NCI-H526 (cell line): ENCODE measurements at places on chromosomes 6 and 20.

- no peak for DNase-seq
Observed at GRCh38 chr6:73560182-73560732, 39.4 kb upstream of the EEF1A1 start.

DNA sequence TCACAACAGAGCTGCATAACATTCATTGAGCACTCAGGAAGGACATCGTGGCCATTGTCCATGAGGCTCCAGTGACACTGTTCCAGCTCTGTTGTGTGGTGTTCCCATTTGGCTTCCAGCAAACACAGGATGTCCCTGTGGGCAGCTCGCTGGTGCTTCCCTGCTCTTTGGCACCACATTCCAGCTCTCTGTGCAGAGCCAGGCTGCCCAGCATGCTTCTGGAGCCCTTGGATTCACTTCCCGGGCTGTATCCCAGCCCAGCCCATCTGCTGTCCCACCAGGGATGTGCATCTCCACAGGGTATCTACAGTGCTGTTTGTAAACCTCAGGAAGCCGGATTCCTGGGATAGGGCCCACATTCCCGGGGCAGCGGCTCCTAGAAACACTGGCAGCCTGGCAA is 57.2 kb downstream of the CTCFL start:
- DNase-seq: no peak

DNA sequence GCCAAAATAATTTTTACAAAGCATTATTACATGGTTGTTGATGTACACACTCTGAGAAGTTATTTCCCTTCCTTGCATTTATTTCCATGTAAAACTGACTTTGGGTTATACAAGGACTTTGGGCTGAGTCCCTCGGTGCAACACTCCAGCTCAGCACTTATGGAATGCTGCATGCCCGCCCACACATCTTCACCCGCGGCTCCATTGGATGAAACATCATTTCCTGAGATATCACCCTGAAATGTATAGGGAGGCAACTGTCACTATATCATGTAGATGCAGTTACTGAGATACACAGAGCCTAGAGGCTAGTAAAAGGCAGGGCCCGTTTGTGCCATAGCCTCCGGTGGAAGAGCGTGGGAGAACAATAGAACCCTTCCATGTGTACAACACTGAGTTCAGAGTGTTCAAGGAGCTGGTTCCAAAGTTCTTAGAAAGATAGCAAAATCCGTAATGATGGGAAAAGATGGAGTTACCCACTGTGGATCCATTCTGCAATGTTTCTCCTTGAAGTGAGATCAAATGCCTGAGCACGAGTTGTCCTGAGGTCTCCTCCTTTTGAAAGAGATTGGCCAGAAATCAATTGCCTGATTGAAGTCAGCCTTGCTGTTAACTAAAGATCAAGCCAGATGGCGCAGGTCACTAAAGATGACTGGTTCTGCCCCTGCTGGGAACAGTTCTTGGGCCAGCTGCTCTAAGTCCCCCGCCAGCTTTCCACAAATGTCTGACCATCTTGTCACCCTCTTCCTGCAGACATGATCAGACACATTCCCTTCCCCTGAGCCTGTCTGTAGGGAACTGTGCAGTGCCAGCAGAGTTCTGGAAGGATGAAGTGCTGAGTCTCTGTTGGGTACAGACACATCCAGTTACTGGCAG is 100.9 kb upstream of the IYD start:
- no peak for DNase-seq

DNA sequence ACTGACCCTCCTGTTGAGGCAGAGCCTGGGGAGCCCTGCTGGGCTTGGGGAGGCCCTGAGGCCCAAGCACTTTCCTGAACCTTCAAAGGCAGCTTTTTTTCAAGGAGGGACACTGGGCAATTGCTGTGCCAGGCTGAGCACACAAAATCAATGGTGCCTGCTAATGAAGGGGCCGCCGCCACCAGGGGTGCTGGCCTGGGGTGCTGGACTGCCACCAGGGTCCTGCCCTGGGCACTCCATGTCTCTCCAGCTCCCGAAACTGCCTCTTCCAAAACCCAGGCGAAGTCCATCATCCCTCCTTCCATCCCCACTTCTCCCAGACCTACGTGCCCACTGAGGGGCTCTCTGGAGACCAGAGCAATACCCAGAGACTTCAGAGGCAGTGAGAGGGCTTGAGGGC is 145.6 kb downstream of the GRM4 start:
- DNase-seq: no peak

DNA sequence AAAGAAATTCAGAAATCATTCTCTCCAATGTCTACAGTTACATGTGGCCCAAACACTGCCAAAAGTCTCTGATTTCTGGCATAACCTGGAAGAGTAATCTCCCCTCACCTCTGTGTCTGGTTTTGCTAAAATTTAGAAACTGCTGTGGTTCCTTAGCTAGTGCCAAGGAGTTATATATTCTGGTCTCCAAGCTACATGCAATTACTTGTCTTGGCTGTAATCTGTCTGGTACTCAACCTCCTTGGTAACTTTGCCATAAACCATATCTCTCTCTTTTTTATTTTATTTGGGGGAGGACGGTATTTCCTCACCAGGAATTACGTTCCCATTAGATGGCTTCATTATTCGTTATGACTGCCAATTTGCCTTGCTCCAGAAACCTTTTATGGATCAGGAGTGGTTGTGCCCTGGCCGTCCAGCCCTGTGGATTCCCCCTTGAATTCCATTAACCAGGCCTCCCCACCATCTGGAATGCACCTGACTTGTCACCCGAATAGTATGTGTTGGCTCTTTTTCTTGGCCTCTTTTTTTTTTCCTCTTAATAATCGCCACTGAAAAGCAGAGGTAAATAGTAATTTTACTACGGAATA is 400.0 kb downstream of the CD83 start:
- no peak for DNase-seq

- peak; percentile 35 for DNase-seq
Observed at GRCh38 chr6:19663479-19663878, 173.7 kb upstream of the ID4 start.

DNA sequence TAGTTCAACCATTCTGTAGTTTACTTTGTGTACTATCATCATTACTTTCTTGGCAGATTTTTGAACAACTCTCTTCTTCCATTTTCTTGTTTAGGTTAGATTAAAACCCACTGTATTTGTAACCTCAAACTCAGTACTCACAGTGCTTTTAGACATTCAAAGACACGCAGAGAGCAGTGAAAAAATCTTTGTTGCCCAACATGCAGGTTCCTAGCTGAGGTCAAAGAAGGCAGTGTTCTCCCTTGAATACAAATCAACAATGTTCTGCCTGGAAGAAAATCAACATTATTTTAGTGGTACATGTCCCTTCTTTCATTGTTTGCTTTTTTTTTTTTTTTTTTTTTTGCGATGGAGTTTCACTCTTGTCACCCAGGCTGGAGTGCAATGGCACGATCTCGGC is 11.2 kb downstream of the CYB5R4 start:
- no peak for DNase-seq

GRCh38 chr20:19819149-19819548 is 61.1 kb downstream of the RIN2 start:
- DNase-seq: no peak

DNA sequence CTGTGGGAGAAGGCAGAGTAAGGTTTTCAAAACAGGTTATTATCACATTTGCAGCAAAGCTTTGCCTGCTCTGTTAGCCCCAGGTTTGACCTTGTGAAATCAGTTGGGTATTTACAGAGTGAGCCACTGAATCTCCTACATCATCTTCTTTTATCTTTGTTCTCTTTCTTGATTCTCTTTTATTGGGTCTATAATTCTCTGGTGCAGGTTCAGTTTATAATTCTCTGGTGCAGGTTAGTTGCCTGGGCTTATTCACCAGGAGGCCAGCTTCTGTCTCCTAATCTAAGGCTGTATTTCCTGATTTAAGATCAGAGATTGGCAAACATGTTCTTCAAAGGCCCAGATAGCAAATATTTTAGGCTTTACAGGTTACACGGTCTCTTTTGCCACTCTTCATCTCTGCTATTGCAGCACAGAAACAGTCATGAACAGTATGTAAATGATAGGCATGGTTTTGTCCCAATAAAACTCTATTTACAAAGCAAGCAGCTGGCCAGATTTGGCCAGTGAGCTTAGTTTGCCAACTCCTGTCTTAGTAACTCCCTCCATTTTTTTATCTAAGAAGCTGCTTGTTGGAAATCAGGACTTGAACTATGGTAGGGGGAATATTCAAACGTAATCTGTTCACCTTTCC is 205.0 kb upstream of the RIMS1 start:
- DNase-seq: no peak

DNA sequence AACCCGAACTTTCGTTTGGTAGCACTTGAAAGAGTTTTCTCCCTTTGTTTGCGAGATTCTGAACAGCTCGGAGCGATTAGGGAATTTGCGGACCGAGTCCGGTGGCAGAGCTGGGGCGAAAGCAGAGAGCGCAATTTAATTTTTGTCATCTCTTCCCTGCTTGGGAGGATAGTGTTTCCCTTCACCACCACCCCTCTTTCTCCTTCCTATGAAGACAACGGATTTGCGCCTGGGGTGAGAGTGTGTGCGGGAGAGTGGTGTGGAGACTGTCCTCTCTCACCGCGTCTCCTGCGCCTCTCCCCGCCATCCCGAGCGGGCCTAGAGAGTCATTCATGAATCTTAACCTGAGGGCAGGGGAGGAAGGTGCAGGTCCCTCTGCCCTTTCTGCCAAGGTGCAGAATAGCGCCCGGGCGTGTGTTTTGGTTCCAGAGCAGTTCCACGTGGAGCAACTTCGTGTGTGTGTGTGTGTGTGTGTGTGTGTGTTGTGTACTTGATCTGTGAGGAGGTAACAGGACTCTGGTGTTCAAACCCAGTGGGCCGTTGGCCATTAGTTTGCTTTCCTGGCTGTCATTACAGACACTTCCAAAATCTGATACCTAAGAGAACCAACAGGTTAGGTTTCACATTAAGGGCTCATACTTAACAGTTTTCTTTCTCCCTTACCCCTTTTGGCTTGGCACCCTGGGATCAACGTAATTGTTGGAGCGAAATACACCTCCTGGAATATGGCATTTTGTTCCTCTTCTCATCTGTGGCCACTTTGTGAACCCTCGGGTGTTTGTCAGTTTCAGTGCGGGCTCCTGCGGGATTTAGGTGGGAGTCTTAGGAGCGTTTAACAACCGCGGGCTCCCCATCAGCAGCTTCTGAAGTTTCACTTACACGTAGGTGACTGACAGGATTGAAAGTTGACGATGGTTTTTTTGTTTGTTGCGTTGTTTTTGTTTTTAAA is 1.8 kb downstream of the EYA4 start:
- DNase-seq: peak; percentile 28

DNA sequence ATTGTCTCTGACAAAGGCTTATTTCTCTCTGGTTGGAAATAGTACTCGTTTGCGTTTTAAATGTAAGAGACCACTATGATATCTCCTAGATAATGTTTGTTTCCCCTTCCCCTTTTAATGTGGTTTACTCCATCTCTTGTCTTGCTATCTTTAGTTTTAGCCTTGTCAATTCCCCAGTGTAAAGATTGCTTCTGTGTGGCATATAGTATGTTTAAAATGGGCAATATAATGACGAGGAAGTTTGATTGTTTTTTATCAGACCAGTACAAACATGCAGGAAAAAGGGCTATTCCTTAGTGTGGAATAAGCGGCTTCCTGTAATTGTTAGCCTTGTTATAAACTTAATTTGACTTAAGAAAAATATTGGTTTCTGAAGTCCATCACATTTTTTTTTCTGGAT is 3.1 kb downstream of the QKI start:
- DNase-seq: no peak

GRCh38 chr6:33443619-33444504 is 10.5 kb upstream of the ZBTB9 start:
- DNase-seq: no peak

DNA sequence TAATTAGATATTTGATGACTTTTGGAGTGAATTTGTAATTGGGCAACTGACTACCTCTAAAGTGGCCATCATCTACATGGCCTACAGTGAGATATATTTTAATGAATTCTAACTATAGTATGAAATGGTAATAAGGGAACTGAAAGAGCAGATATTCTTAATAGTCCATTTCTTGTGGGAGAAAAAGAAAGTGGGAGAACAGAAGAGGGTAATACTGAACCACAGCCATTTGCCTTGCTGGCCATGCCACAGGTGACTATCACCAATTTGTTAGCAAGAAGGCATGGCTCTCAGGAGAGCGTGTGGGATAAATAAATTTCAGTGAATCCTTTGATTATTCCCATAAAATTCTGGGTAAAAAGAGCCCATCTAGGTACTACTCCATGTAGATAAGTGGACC is 1074.0 kb upstream of the MAP3K7 start:
- DNase-seq: no peak

- no peak for DNase-seq
Observed at GRCh38 chr20:25848222-25848621, 151.6 kb upstream of the ZNF337 start.

- no peak for DNase-seq
Observed at GRCh38 chr20:10352934-10353824, 80.8 kb downstream of the MKKS start.

- DNase-seq: no peak
Observed at GRCh38 chr6:166019214-166019613, 148.4 kb downstream of the TBXT start.

- no peak for DNase-seq
Observed at GRCh38 chr6:148835920-148836441, 89.2 kb downstream of the UST start.

- DNase-seq: peak; percentile 69
Observed at GRCh38 chr20:3768342-3769130, 983 bp upstream of the ADISSP start.

GRCh38 chr20:63483834-63484233 is 11.4 kb upstream of the KCNQ2 start:
- no peak for DNase-seq

GRCh38 chr6:131635384-131636340 is 1.4 kb upstream of the ENPP3 start:
- DNase-seq: peak; percentile 21

- no peak for DNase-seq
Observed at GRCh38 chr20:23652371-23652770, 14.6 kb upstream of the CST3 start.

- DNase-seq: no peak
Observed at GRCh38 chr6:149060300-149060984, 257.1 kb upstream of the TAB2 start.

- no peak for DNase-seq
Observed at GRCh38 chr6:98946879-98947410, 801 bp downstream of the FBXL4 start.

GRCh38 chr6:34518669-34519365 is 37.3 kb downstream of the SPDEF start:
- no peak for DNase-seq

GRCh38 chr20:25525867-25526266 is 59.5 kb downstream of the NINL start:
- no peak for DNase-seq

GRCh38 chr20:2745060-2745910 is 52.7 kb downstream of the EBF4 start:
- no peak for DNase-seq

DNA sequence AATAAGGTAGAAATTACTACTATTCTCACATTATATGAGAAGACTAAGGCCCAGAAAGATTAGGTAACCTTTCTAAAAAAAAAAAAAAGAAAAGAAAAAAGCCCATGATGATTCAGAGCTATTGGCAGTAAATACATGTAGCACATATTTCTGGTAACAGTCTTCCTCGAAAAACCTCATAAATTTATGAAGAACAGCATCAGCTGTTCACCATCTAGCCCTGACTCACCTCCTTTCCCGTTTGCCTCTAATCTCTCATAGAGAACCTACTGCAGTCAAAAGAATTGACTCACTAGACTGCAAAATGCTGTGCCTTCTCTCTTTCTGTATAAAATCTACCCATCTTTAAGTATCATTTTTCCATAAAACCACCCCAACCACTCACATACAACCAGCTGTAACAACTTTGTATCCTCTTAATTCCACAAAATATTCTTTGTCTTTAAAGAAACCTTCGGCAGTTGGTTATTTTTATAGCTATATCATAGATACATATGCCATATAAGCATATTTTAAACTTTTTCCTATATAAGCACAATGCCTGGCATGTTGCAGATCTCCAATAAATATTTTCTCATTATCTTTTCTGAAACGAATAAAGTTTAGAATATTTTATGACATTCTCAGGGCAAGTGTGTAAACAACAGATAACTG is 152.7 kb upstream of the ENPP5 start:
- DNase-seq: no peak
